ENCODE measurements at places on chromosomes 5 and 9. TPM values are rescaled to one million over a fixed set of nuclear protein-coding genes. Genes with fewer than 3 reads are reported as not detected.

GRCh38 chr9:113488490-113488889 is 25.0 kb downstream of the RGS3 start:
- no peak for DNase-seq

DNA sequence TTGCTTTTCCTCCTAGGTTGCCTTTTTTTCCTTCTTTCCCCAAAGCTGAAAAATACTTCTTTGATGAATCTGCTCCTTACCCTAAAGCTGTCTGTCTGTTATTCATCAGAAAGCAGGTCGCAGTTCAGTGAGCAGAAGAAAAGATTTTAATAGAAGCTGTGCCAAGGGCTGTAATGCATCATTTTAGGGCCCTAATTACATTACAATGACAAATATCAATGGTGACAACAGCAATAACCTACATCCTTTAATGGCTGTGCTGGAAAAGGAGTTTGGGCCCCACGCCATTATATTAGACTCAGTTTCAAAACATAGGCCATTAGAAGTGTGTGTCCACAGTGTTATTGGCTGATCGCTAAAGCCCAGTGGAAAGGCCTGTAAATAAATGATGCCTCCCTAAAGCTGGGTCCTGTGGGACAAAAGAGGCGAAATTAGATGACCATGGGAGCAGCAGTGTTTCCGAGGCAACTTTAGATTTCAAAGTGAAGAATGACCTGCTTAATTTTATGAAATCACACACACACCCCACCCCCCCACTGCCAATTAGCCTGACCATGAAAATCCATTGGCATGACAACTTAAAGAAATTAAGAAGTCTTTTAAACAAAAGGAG is 38.4 kb downstream of the TLE4 start:
- DNase-seq: no peak

DNA sequence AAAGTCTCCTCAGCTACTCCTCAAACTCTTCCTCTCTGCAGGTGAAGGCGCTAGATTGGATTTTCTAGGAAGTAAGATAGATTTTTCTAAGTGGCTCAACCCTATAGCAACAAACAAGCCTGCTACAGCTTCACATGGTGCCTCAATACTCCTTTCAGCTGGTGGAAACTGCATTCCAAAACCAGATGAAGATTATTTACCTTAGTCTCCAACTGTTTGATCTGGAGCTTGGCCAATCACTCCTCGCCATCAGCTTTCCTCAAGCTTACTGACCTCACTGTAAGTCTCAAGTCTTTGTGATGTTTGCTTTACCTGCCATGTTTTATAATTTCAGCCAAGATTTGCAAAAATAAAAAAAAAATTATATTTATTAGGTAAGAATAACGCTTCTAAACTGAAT is 622.4 kb downstream of the CHSY3 start:
- DNase-seq: no peak

- DNase-seq: no peak
Observed at GRCh38 chr5:151094030-151094851, 13.4 kb upstream of the TNIP1 start.

DNA sequence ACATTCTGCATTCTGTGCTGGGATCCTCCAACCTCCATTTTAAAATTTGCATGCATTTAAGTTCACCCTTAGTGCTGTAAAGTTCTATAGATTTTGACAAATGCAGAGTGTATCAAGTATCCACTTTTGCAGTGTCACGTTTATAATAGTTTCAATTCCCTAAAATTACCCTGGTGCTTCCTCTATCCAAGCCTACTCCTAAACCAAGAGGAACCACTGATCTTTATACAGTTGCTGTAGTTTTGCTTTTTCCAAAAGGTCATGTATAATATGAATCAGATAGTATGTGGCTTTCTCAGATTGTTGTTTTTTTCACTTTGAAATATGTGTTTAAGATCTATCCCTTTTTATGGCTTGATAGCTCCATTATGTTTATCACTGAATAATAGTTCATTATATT is 468.4 kb upstream of the CDH6 start:
- DNase-seq: no peak

DNA sequence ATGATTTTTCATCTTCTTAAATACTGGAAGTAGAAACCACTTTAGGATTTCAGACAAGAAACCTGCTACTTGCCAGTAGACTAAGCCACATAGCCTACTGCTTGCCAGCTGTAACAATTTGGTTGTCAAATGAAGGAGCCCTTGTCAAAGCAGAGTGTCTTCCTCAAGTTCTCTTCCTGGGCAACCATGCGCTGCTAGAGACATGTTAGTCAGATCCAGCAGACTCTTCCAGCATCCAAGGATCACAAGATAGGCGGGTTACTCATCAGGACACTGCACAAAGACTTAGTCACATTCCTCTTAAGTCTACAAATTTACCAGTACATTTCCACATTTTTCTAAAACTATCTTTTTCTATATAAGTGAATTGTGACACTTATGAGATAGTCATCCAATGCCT is 24.4 kb downstream of the SKIC3 start:
- DNase-seq: no peak

- DNase-seq: no peak
Observed at GRCh38 chr5:91212714-91213092, 170.4 kb downstream of the ARRDC3 start.

DNA sequence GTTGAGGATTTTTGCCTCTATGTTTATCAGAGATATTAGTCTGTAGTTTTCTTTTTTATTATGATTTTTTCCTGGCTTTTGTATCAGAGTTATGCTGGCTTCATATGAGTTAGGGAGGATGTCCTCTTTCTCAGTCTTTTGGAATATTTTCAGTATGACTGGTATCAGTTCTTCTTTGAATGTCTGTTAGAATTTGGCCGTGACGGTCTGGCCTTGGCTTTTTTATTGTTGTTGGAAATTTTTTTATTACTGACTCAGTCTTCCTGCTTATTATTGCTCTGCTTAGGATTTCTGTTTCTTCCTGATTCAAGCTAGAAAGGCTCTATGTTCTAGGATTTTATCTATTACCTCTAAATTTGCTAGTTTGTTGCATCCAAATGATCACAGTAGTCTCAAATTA is 421.9 kb downstream of the CDH10 start:
- no peak for DNase-seq

DNA sequence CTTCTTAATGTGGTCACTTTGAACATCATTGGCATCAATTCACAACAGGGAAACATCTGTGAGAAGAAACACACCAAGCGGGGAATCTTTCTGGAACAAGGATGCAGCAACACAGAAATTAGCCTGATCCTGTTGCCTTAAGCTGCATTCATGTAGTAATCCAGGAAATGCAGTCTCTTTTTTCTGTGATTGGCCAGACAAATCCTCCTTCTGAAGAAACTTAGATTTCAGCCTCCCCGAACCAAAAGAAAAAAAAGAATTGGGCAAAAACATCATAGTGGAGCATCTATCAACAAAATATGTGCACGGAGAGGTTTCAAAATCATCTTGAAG is 7.2 kb upstream of the XPA start:
- no peak for DNase-seq

DNA sequence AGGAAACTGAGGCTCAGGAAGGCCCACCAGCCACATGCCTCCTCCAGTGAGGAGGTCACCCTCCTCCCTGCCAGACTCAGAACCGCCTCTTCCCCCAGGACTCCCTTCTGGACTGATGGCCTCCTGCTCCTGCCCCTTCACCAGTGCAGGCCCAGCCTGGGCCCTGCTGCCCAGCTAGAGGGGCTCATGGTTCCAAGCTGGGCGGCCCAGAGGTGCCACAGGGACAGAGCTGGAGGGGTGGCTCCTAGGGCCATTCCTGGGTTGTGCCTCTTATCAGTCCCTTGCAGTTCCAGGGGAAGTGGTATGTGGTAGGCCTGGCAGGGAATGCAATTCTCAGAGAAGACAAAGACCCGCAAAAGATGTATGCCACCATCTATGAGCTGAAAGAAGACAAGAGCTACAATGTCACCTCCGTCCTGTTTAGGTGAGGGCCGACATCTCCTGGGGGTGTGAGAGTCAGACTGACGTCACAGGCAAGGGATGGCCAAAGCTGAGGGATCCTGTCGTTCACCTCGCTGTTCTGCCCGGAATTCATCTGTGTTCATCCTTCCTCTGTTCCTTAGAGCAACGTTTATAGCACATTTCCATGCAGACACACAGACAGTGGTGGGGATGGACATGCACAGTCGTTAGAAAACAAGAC is 819 bp downstream of the LCN2 start:
- DNase-seq: no peak

- no peak for DNase-seq
Observed at GRCh38 chr9:82153032-82153431, 164.5 kb downstream of the SPATA31D1 start.

GRCh38 chr9:1462626-1463308 is 412.6 kb downstream of the DMRT2 start:
- DNase-seq: no peak

The CFAP77 gene
- total RNA-seq: not detected

The GDA gene
- 70.0 TPM for total RNA-seq
